Activated naive CD8-positive, alpha-beta T cell treated with anti-CD3 and anti-CD28 coated beads for 36 hours (primary cell): ENCODE measurements at places on chromosomes 4 and X. TPM values are rescaled to one million over a fixed set of nuclear protein-coding genes. Genes with fewer than 3 reads are reported as not detected.

DNA sequence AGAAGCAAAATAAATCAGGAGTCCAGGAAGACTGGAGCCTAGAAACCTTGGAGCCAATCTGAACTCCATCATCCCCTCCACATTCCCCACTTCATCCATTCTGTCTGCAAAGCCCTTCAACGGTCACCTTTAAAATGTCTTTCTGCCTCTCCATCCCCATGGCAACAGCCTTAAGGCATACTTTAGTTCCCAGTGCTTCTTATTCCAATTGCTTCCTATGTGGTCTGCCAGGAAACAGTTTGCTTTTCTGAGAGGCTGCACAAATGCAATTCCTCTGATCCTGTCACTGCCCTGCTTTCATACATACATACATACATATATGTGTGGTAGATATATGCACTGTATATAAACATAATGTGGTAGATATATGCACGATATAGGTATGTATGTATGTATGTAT is 786 bp upstream of the MAGEH1 start:
- peak overlapping the region; percentile 25 for H3K4me3 ChIP-seq
- H3K27me3 ChIP-seq = no peaks in the 10 kb centered on the region
- DNase-seq = no peak
- no peaks in the 10 kb centered on the region for H3K36me3 ChIP-seq
- H3K27ac ChIP-seq = no peak overlapping the region
- H3K4me1 ChIP-seq = peaks cover 2% of the 10 kb centered on the region

GRCh38 chrX:56785442-56785841 is 56.4 kb downstream of the NBDY start:
- H3K27me3 ChIP-seq = no peaks in the 10 kb centered on the region
- no peak overlapping the region for H3K4me3 ChIP-seq
- H3K4me1 ChIP-seq = peaks cover 26% of the 10 kb centered on the region
- no peak for DNase-seq
- H3K27ac ChIP-seq = no peak overlapping the region

GAGE12E gene
- not detected for total RNA-seq

FOXR2 gene
- total RNA-seq = not detected

LRIT3 gene
- total RNA-seq = 0.16 TPM

CLNK gene
- total RNA-seq = 0.35 TPM

- no peaks in the 10 kb centered on the region for H3K27me3 ChIP-seq
- H3K4me1 ChIP-seq = no peaks in the 10 kb centered on the region
- no peak overlapping the region for H3K4me3 ChIP-seq
- H3K27ac ChIP-seq = no peak overlapping the region
- no peaks in the 10 kb centered on the region for H3K36me3 ChIP-seq
Measured at GRCh38 chr4:136495076-136495475, 1037.2 kb downstream of the PCDH18 start.

CTAG1A gene
- total RNA-seq = not detected

- no peak overlapping the region for H3K27ac ChIP-seq
- no peaks in the 10 kb centered on the region for H3K27me3 ChIP-seq
- peaks cover 13% of the 10 kb centered on the region for H3K4me1 ChIP-seq
- H3K36me3 ChIP-seq = peaks cover 26% of the 10 kb centered on the region
- DNase-seq = no peak
Measured at GRCh38 chrX:110286106-110286505, 31.8 kb downstream of the AMMECR1 start.

GRCh38 chr4:15913631-15913970 is 24.9 kb downstream of the FGFBP1 start:
- H3K36me3 ChIP-seq = peaks cover 2% of the 10 kb centered on the region
- H3K27me3 ChIP-seq = peaks cover 10% of the 10 kb centered on the region
- no peak overlapping the region for H3K4me3 ChIP-seq
- no peak for DNase-seq
- peaks cover 9% of the 10 kb centered on the region for H3K4me1 ChIP-seq

DNA sequence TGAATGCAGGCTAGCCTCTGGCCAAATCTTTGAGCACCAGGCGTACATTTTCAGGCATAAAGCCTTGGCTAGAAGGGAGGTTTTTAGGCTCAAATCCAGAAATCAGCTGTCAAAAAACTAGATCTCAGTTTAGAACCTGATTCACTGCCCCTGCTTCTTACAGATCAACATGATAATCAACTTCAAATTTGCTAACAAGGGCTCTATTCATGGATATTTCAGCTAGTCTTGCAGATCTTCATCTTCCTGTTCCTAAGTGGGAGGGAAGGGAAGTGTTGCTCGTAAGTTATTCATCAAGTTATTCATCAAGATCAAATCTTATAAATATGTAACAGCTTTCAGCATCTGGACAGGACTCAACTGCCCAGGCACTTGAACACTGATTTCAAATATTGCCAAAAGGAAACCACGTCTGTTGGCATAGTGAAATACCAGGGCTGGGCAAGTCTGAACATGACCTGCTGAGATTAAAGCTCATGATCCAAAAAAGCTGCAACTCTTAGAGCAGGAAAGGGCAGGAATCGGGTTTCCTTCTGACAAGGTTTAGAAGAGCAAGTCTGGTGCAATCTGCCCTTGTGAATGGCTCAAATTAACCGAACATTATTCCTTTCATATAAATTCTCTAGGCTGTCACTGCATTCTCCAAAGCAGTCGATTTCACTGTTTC is 200.3 kb downstream of the PDGFC start:
- no peak for DNase-seq
- H3K4me3 ChIP-seq = no peak overlapping the region
- no peak overlapping the region for H3K27ac ChIP-seq
- no peaks in the 10 kb centered on the region for H3K27me3 ChIP-seq
- H3K4me1 ChIP-seq = no peaks in the 10 kb centered on the region

DNA sequence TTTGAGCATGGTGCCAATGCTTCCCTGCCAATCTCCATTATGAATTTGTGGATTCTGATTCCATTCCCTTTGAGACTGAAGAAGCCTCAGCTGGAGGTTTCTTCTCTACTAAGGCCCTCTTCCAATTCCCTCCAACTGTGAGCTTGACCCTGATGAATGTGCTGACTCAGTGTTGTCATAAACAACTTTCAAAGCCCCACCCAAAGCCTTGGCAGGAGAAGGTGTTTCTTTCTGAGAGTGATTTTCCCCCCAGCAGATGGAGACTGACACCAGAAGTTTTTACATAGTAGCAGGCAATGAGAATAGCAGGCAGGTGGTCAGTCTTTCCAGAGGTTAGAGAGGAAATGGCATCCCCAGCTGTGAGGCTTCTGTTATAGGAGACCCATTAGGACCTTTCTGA is 53.1 kb downstream of the OCRL start:
- no peaks in the 10 kb centered on the region for H3K4me1 ChIP-seq
- no peaks in the 10 kb centered on the region for H3K27me3 ChIP-seq
- no peak overlapping the region for H3K4me3 ChIP-seq
- H3K36me3 ChIP-seq = peaks cover 2% of the 10 kb centered on the region
- no peak overlapping the region for H3K27ac ChIP-seq

- no peak overlapping the region for H3K27ac ChIP-seq
- H3K27me3 ChIP-seq = no peaks in the 10 kb centered on the region
- H3K4me1 ChIP-seq = no peaks in the 10 kb centered on the region
- H3K36me3 ChIP-seq = no peaks in the 10 kb centered on the region
- H3K4me3 ChIP-seq = no peak overlapping the region
Measured at GRCh38 chrX:140064993-140065392, 99.7 kb upstream of the CXorf66 start.

- H3K4me1 ChIP-seq = no peaks in the 10 kb centered on the region
- no peak overlapping the region for H3K27ac ChIP-seq
- H3K4me3 ChIP-seq = no peak overlapping the region
- no peaks in the 10 kb centered on the region for H3K27me3 ChIP-seq
- no peaks in the 10 kb centered on the region for H3K36me3 ChIP-seq
- DNase-seq = no peak
Measured at GRCh38 chr4:187732524-187732923, 263.0 kb upstream of the ZFP42 start.
